T-helper 17 cell (primary cell): ENCODE measurements at places on chromosomes 12 and 14. TPM values are rescaled to one million over a fixed set of nuclear protein-coding genes. Genes with fewer than 3 reads are reported as not detected.
A peak's percentile ranks its signal among the peaks of the same experiment; 100 is the strongest.

Gene HOTAIR
- not detected for total RNA-seq

Gene CELA1
- total RNA-seq, result not detected

DNA sequence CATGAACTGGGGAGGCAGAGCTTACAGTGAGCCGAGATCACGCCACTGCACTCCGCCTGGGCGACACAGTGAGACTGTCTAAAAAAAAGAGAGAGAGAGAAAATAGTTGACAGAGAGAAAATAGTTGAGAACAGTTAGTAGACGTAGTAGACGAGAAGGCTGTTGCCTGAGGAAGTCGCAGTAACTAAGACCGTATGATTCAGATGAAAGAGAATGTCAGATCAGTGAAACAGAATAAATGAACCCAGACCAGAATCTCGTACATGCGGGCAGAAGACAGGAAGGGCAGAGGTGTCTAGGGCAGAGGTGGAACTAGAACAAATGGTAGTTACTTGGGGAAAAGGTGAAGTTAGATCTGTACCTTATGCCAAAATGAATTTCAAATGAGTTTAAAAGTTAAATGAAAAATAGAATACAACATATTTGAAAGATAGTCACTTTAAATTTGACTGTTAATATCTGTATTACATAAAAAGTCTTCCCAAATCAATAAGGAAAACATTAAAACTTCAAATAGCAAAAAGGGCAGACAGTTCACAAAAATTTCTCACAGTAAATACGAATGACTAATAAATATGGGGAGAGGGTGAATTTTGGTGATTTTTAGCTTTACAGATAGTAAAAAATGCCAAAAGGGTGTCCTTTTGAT, 17.7 kb downstream of the MDM2 start:
- H3K4me1 ChIP-seq, result peaks cover 16% of the 10 kb centered on the region
- H3K27me3 ChIP-seq, result no peaks in the 10 kb centered on the region
- peak overlapping the region; percentile 78 for H3K27ac ChIP-seq
- DNase-seq, result no peak
- peaks cover 8% of the 10 kb centered on the region for H3K36me3 ChIP-seq

DNA sequence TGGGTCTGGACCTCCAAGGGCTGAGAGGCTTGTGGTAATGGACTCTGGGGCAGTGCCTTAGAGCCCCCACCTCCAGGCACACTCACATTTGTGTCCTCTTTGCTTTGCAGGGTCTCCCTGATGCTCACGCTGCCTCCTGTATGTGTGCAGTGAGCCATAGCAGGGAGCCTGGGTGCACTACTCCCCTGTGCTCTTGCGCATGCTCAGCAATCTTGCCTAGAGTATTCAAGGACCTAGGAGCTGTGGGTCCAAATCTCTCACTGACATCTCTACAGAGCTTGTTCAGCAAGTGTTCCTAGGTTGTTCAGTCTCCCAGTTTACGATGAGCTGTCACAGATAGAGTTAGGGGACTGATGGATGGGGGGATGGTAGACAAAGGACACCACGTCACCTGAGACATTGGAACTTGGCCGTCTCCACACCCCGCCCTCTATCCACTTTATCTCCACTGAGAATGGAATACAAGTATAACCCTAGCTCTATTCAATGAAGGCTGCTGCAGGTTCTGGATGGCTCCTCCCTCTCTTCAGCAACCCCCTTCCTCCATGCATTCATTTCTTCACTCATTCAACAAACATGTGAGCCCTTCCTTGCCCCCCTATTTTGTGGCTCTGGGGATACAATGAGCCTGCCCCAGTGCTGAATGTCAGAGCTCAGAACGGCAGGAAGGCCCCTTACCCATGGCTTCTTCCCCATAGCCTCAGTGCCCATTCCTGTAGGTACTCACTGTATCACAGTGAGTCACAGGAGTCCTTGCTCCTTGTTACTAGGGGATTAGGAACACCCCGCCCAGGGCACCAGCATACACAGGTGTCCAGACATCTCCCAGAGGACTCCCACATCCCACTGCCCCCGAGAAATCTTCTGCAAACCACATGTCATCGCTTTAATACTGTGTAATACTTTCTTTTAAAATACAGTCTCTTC, 31.2 kb downstream of the FIGNL2 start:
- DNase-seq, result no peak
- H3K27ac ChIP-seq, result no peak overlapping the region
- no peak overlapping the region for H3K4me3 ChIP-seq
- H3K27me3 ChIP-seq, result peaks cover 21% of the 10 kb centered on the region
